ENCODE measurements at places on chromosomes 1 and 21. TPM values are rescaled to one million over a fixed set of nuclear protein-coding genes. Genes with fewer than 3 reads are reported as not detected.

- DNase-seq: no peak
These were observed 33.3 kb downstream of the PTPRC start for GRCh38 chr1:198672124-198672523.

- no peak for DNase-seq
These were observed 348.6 kb downstream of the USP25 start for GRCh38 chr21:16078382-16078781.

DNA sequence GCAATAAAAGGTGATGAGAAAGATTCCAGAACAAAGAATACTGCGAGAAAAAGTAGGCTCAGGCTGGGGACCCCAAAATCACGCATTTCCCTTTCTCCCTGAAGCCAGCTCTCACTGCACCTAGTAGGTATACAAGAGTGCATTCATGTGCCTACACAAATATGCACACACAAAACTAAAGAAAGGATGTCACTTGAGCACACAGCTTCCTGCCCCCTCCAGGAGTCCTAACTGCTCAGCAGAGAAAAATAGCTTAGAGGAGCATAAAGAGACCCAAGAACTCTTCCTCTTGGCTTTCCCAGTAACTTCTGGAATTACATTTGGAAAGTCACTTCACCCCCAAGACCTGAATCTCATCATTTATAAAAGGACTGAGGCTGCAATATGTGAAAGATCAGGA is 38.0 kb downstream of the JAK1 start:
- no peak for DNase-seq

DNA sequence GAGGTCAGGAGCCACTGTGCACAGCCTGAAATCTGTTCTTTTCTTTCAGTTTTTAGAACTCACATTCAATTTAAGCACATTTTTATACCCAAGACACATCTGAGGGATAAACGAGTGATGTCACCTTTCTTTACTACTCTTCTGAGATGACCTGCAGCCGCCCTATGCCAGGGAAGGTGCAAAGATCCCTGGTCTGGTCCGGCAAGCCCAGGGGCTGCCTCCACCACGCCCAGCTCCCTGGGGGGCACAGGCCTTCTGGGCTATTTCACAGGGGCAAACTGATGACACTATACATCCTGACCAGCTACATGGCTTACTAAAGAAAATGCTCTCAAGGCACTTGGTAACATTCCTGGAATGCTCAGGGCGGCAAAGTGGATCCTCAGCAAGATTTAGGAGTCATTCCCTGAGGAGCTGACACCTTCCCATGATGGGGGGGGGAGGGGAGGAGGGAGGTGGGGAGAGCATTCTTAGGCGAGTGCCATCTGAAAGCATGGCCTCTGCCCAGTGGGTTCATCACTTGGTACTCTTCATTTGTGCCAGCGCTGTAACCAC is 11.3 kb downstream of the MRAP start:
- DNase-seq: no peak

- no peak for DNase-seq
These were observed 3.8 kb downstream of the WNT4 start for GRCh38 chr1:22139066-22139594.

Gene NEK2
- 0.28 TPM for total RNA-seq

- DNase-seq: no peak
These were observed 3.8 kb upstream of the INKA2 start for GRCh38 chr1:111742938-111743549.

DNA sequence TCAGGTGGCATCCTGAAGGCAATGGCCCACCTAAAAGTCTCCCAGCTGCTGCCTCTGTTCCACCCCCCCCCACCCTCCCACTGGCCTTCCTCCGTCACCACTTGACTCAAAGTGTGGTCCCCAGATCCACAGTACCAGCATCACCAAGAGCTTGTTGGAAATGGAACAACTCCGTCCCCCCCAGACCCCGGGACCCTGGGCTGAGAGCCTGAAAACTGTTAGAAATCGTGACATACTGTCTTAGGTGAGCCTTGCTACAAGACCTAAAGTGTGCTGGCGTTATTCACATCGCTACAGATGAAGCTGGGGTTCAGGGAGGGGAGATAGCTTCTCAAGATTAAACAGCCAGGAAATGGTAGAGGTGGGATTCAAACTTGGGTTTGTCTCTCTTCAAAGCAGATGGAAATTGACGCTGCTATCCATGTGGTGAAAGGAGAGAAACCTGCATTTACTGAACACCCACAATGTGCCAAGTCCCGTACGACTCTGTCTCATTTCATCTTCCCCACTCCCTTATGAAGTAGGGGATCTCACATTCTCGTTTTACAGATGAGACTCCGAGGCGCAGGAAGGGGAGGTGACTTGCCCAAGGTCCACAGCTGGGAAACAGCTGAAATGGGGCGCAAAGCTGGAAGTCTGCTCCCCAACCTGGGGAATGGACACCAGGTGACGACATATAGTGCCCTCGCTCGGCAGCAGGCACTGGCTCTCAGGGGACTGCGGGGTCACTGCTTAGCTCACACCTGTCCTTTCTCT is 52.8 kb upstream of the IFFO2 start:
- no peak for DNase-seq

Gene AADACL4
- total RNA-seq: not detected

- DNase-seq: no peak
These were observed 2.0 kb downstream of the TEX46 start for GRCh38 chr1:23013657-23014056.

- no peak for DNase-seq
These were observed 24.3 kb downstream of the H3-3A start for GRCh38 chr1:226086776-226087175.

Gene CYYR1
- 15.9 TPM for total RNA-seq

DNA sequence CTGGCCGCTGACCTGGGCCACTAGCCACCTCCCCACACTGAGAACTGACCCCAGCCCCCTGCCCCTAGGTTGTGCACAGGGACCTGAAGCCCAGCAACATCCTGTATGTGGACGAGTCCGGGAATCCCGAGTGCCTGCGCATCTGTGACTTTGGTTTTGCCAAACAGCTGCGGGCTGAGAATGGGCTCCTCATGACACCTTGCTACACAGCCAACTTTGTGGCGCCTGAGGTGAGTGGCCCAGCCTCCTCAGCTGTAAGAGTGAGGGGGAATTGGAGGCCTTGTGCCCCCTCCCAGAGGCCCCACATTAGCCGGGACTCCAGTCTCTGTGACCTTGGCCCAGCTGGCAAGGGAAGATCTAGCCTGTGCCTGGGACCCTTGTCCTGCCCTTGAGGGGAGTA is 41.8 kb downstream of the RPS6KA1 start:
- DNase-seq: no peak

DNA sequence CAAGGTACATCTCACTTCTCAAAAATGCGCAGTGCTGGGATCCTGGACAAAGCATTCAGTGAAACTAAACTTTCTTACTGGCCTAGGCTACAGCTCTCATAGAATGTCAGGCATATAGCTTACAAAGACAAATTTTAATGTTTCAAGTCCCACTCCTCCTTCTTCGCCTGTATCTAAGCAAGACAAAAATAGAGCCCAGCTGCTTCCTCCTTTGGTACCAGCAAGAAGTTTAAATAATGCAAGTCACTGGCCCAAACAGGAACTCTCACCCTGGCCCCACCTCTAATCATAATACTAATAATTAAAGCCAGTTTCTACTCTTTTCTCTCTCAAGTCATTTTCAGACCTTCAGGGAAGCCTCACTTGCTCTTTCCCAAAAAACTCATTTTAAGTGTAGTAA is 1267.9 kb downstream of the MRPL39 start:
- no peak for DNase-seq

DNA sequence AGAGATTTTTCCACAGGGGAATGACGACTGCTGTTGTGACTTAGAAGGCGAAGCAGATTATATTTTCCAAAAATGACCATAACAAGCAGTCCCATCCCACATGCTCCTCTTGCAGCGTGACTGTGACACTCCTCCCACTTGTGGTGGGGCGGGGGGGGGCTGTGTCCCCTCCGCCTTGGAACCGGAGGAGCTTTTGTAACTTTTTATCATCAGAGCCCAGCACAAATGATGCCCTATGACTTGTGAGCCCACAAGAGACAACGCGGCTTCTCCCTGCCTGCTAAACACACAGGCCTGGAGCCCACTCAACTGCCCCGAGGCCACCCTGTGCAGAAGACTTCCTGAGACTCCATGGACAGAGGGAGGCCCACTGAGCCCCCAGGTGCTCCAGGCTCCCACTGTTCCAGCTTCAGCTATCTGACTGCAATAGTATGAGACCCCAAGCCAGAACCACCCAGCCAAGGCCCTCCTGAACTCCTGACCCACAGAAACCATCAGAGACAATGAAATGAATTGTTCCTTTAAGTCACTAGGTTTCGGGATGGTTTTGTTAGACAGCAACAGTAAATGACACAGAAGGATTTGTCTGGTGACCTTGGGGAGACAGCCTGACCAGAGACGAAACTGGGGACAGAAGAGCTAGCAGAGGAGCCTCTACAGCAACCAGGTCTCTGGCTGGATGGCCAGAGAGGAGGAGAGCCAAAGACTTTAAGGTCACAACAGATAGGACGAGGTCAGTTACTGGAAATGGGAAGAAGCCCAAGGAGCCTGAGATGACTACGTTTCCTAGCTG is 58.8 kb downstream of the CAPZB start:
- no peak for DNase-seq

GRCh38 chr1:99725996-99726395 is 40.4 kb downstream of the FRRS1 start:
- DNase-seq: no peak

DNA sequence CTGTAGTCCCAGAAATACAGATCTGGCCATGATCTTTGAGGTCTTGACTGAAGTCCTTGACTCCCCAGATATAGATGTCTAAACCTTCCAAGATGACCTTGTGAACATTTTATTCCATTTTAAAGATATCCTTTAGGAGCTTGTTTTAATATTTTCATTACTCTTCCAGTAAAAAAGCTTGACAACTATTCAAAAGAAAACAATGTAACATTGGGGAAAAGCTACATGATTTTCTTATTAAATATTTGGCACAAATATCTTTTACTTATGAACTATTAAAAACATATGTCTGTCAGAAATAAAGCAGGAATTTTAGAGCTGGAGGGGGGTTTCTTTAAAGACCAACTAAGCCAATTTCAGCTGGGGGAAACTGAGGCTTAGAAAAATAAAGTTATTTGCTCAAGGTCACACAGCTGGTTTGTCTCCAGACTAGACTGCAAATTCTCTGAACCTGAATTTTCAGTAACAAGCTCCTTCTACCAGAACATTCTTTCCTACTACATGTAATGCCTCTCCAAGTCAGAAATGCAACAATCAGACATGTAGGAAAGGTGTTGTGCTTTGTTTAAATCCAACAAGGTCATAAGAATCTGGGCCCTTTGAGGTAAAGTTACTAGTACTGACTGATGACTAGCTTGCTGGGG is 67.0 kb upstream of the PTCH2 start:
- no peak for DNase-seq

DNA sequence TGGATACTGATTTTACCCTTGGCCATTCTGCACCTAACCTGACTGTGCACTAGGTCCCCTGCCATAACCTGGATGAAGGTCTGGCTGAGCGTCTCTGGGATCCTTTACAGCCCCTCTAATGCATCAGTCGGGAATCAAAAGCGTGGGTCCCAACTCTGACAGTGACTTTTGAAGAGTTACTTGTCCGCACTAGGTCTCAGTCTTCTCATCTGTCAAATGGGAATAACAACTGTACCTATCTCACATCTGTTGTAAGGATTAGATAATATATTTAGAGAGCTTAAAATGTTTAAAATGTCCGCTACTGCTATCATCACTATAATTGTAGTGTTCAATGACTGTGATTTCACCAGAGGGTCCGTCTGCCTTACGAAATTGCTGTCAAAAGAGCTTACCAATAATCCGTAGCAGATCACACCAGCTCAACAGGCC is 746 bp downstream of the TADA1 start:
- no peak for DNase-seq

- DNase-seq: no peak
These were observed 19.5 kb upstream of the CYP4X1 start for GRCh38 chr1:47003896-47004403.

Gene KCNJ9
- total RNA-seq: not detected

Gene PCBP3
- total RNA-seq: 2.4 TPM

Gene CLDN14
- not detected for total RNA-seq

Measured in heart left ventricle (tissue), 16 donors.